ENCODE measurements at places on chromosomes 16 and 17. TPM values are rescaled to one million over a fixed set of nuclear protein-coding genes. Genes with fewer than 3 reads are reported as not detected.

SPN gene
- 3.5 TPM for total RNA-seq

BCO1 gene
- total RNA-seq, result 1.1 TPM

RNU2-1 gene
- total RNA-seq, result 2,628 TPM

DNAAF8 gene
- total RNA-seq, result 1.0 TPM

NATD1 gene
- total RNA-seq, result 7.8 TPM

KRTAP9-9 gene
- not detected for total RNA-seq

GSG1L gene
- total RNA-seq, result 7.9 TPM

HBQ1 gene
- total RNA-seq, result 7.0 TPM

ASGR1 gene
- total RNA-seq, result 15.8 TPM

ENPP7 gene
- total RNA-seq, result not detected

EIF3CL gene
- total RNA-seq, result 97.5 TPM

PRR29 gene
- 1.5 TPM for total RNA-seq

C17orf50 gene
- not detected for total RNA-seq

BAIAP3 gene
- total RNA-seq, result 159 TPM

CMTM2 gene
- total RNA-seq, result 0.54 TPM

CARD14 gene
- total RNA-seq, result 0.87 TPM

TMEM92 gene
- not detected for total RNA-seq

CPHXL2 gene
- total RNA-seq, result not detected

MT1G gene
- 52.7 TPM for total RNA-seq

Data from dorsolateral prefrontal cortex (tissue), 122 donors.